Adrenal gland (tissue), 19 donors: ENCODE measurements at places on chromosomes 3 and 15. TPM values are rescaled to one million over a fixed set of nuclear protein-coding genes. Genes with fewer than 3 reads are reported as not detected.

- H3K27me3 ChIP-seq, result no peaks in the 10 kb centered on the region
- no peak for DNase-seq
- H3K4me3 ChIP-seq, result no peak overlapping the region
- H3K36me3 ChIP-seq, result no peaks in the 10 kb centered on the region
- H3K27ac ChIP-seq, result no peak overlapping the region
These were observed 10.2 kb upstream of the HHATL start for GRCh38 chr3:42712688-42713372.

DNA sequence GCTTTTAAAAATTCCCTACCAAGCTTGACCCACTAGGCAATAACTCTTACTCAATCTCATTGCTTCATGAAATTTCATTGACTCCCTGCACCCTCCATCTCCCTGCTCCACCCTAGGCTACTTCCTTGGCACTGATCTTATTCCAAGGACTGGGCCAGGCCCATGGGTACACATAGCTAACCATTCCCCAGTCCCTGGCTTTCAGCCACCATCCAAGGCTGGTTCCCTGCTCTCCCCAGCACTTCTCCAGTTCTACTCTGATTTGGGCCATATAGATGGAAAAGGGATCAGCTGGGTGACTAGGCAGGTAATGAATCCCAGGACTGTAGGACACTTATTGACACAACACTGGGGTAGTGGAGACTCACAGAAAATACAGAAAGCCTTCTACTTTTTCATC, 88.1 kb upstream of the NEO1 start:
- no peak overlapping the region for H3K27ac ChIP-seq
- no peaks in the 10 kb centered on the region for H3K27me3 ChIP-seq
- no peaks in the 10 kb centered on the region for H3K4me1 ChIP-seq
- DNase-seq, result no peak
- H3K36me3 ChIP-seq, result no peaks in the 10 kb centered on the region

DNA sequence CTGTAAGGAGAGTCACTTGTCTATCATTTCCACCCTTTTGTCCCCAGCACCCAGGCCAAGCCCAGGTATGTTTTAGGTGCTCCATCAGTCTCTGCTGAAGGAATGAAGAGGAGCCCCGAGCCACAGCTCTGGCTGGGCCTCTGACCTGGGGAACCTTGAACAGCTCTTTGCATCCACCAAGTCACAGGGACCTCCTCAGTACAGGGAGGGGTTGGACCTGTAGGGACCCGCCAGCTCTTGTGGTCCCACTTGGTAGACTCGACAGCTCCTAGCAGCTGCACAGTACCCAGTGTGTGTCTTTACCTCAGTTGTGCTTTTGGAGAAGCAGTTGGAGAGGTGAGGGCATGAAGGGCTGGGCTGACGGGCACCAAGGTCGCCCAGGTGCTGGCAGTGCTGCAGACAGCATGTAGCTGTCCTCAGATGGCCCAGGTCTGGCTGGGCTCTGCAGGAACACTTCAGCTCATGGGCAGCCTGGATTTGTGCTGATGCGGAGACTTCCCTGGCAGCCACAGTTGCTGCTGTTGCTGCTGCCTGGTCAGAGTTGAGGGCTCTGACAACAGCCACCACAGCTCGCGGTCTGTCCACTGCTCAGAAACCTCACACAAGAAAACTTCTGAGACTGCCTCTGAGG, 123.6 kb downstream of the CACNA1D start:
- peaks cover 6% of the 10 kb centered on the region for H3K4me1 ChIP-seq
- no peaks in the 10 kb centered on the region for H3K27me3 ChIP-seq
- DNase-seq, result no peak
- H3K4me3 ChIP-seq, result no peak overlapping the region
- H3K36me3 ChIP-seq, result no peaks in the 10 kb centered on the region

- H3K27me3 ChIP-seq, result no peaks in the 10 kb centered on the region
- no peak for DNase-seq
- H3K36me3 ChIP-seq, result peaks cover 11% of the 10 kb centered on the region
- no peak overlapping the region for H3K4me3 ChIP-seq
These were observed 89.3 kb downstream of the NR2E3 start for GRCh38 chr15:71899674-71900073.

DNA sequence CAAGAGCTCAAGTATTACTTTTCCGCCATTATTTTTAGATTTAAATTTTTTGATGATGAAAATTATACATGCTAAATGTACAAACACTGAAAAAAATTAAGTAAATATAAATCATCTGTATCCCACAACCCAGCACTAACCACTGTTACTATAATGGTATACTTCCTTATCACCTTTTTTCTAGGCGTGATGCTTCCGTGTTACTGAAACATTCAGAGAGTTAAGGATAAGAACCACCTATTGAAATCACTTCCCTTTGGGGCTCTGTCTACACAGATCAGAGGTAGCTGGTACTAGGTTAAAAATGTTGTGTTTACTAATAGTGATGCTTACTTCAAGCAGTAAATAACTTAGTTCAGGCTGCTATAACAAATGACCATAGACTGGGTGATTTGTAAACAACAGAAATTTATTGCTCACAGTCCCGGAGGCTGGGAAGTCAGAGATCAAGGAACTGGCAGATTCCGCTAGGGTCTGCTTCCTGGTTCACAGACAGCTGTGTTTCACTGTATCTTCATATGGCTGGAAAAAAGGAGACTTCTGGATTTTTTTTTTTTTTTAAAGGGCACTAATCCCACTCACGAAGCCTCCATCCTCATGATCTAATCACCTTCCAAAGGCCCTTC, 6.4 kb downstream of the SNX4 start:
- H3K27me3 ChIP-seq, result no peaks in the 10 kb centered on the region
- no peak for DNase-seq
- H3K27ac ChIP-seq, result no peak overlapping the region
- H3K4me3 ChIP-seq, result no peak overlapping the region
- no peaks in the 10 kb centered on the region for H3K36me3 ChIP-seq

DNA sequence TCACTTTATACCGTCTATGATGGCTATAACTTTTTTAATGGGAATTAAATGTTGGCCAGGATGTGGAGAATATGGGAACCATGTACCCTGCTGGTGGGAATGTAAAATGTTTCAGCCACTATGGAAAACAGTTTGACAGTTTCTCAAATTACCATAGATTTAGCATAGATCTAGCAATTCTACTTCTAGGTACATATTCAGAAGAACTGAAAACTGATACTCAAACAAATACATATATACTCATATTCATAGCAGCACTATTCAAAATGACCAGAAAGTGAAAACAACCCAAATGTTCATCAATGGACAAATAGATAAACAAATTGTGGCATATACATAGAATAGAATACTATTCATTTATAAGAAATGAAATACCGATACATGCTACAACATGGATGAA, 539.4 kb downstream of the IGSF11 start:
- no peak overlapping the region for H3K27ac ChIP-seq
- no peak for DNase-seq
- no peaks in the 10 kb centered on the region for H3K36me3 ChIP-seq
- H3K4me3 ChIP-seq, result no peak overlapping the region

GRCh38 chr3:17055374-17056276, 170.9 kb downstream of the PLCL2 start:
- DNase-seq, result no peak
- H3K4me1 ChIP-seq, result no peaks in the 10 kb centered on the region

DNA sequence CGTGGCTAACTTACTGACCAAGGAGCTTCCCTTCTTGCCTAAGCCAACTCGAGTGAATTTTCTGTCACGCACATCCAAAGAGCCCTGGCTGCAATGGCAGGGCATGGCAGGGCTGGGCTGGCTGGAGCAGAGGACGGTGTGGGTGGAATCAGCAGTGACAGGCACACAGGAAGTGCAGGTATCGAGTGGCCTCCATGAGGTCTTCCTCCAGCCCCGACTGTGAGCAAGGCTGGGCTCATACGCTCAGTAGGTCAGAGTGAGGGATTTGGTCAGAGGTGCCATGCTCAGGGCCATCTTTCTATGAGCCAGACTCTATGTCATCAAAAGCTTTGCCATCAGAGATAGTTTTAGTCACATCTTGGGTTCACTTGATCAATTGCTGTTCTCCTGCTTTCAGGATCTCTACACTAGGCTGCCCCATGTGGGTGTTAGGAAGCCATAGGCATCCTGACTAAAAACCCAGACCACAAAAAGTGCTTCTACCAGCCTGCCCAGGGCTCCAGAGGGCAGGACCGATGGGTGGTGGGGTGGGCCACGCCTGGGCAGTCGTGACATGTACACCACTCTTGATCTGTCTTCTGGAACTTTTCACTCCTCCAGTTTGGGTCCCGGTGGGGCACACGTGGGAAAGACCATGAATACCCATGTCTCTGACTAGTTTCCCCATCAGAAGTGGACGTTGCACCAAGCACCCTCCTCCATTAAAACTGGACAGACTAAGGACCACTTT, 22.6 kb upstream of the COMMD4 start:
- no peak overlapping the region for H3K4me3 ChIP-seq
- H3K27me3 ChIP-seq, result no peaks in the 10 kb centered on the region

- H3K27me3 ChIP-seq, result no peaks in the 10 kb centered on the region
- H3K27ac ChIP-seq, result no peak overlapping the region
- peaks cover 9% of the 10 kb centered on the region for H3K4me1 ChIP-seq
- H3K36me3 ChIP-seq, result no peaks in the 10 kb centered on the region
- no peak overlapping the region for H3K4me3 ChIP-seq
These were observed 93.2 kb upstream of the ARHGEF3 start for GRCh38 chr3:56894881-56895431.

DNA sequence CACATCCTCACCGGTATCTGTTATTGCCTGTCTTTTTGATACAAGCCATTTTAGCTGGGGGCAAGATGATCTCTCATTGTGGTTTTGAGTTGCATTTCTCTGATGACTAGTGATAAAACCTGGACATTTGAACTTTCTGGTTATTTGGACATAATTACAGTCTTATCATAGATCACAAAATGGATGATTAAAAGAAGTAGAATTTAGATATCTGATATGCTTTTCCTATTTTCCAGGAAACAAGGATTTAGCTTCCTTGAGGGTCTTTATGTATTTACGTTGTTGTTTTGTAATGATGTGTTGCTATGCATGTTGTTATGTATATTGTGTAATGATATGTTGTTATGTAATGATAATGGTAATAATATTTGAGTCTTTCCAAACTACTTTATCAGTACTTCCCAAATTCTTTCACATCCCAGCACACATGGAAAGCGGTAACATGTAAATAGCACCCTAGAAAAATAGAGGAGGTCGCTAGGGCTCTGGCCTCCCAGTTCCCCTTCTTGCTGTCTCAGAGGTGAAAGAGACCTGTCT, 53.8 kb downstream of the GJD2 start:
- no peak for DNase-seq
- no peak overlapping the region for H3K27ac ChIP-seq
- H3K4me1 ChIP-seq, result no peaks in the 10 kb centered on the region
- no peaks in the 10 kb centered on the region for H3K27me3 ChIP-seq
- H3K36me3 ChIP-seq, result no peaks in the 10 kb centered on the region
- no peak overlapping the region for H3K4me3 ChIP-seq

DNA sequence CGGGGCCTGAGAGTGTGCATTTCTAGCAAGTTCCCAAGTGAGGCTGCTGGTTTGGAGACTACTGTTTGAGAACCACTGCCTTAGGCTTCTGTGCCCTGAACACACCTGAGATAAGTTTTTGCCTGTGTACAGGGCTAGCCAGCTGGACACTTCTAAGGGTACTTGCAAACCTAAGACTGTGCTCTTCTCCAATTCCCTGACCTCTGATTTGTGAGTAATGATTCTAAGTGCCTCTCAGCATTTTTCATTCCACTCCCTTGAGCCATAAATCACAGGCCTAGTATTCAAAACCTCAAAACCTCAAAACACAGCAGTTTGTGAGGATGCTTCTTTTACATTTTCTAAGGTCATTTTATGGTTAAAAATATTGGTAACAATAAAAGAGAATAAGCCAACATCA, 148.4 kb downstream of the CHST2 start:
- no peaks in the 10 kb centered on the region for H3K36me3 ChIP-seq
- DNase-seq, result no peak
- H3K4me3 ChIP-seq, result no peak overlapping the region
- H3K4me1 ChIP-seq, result no peaks in the 10 kb centered on the region
- H3K27ac ChIP-seq, result no peak overlapping the region

GRCh38 chr3:11699083-11699427, 55.3 kb upstream of the VGLL4 start:
- H3K27me3 ChIP-seq, result no peaks in the 10 kb centered on the region
- H3K4me3 ChIP-seq, result no peak overlapping the region
- H3K4me1 ChIP-seq, result no peaks in the 10 kb centered on the region
- no peaks in the 10 kb centered on the region for H3K36me3 ChIP-seq

DNA sequence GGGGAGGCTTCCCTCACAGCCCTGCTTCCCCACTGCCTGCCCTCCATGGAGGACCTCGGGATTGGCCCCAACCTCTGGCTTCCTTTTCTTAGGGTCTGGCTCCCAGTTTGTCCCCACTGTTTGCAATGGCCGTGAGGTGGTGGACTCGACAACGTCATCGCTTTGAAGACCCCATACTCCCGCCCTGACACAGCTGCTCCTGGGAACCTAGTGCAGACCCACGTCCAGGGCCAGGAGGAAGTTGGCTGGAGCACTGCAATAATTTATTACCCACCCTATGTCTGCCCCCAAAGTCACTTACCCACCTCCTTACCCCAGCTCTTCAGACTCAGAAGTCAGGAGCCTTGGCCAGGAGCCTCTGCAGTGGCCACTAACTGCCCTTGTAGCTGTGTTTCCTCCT, 11.1 kb downstream of the GRM2 start:
- H3K27me3 ChIP-seq, result no peaks in the 10 kb centered on the region
- no peak overlapping the region for H3K27ac ChIP-seq
- H3K4me3 ChIP-seq, result no peak overlapping the region
- H3K4me1 ChIP-seq, result no peaks in the 10 kb centered on the region

GRCh38 chr3:72379500-72380187, 468.6 kb downstream of the SHQ1 start:
- H3K36me3 ChIP-seq, result no peaks in the 10 kb centered on the region
- H3K4me1 ChIP-seq, result no peaks in the 10 kb centered on the region

- DNase-seq, result peak; percentile 45
- H3K4me1 ChIP-seq, result no peaks in the 10 kb centered on the region
- no peaks in the 10 kb centered on the region for H3K36me3 ChIP-seq
- no peak overlapping the region for H3K27ac ChIP-seq
These were observed 90.0 kb downstream of the APBA2 start for GRCh38 chr15:28975766-28976179.

- H3K36me3 ChIP-seq, result no peaks in the 10 kb centered on the region
- no peak overlapping the region for H3K4me3 ChIP-seq
- H3K27ac ChIP-seq, result no peak overlapping the region
These were observed 25.9 kb upstream of the ZBTB38 start for GRCh38 chr3:141342386-141342785.

DNA sequence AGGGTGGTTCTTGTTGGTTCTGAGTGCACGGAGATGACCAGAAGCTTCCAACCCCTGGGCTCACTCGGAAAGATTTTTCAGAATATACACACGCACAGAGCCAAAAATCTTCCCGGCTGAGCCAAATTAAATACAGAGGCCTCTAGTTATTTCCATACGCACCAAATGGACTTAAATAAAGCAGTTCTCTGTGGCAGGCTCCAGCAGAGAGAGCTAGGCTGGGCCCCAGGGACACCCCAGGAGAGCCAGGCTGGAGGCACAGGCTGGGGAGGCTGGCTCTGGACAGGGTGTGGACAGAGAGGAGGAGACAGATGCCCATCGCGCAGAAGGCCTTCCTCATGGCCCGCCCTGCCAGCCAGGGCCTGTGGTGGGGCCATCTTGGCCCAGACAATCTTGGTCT, 115.9 kb downstream of the IQSEC1 start:
- peaks cover 84% of the 10 kb centered on the region for H3K4me1 ChIP-seq
- no peaks in the 10 kb centered on the region for H3K36me3 ChIP-seq
- H3K27me3 ChIP-seq, result no peaks in the 10 kb centered on the region
- no peak overlapping the region for H3K4me3 ChIP-seq
- no peak for DNase-seq

BCL2A1 gene
- total RNA-seq, result 0.83 TPM

CCR9 gene
- not detected for total RNA-seq

ROPN1 gene
- total RNA-seq, result not detected

POTEB2 gene
- not detected for total RNA-seq

C3orf49 gene
- total RNA-seq, result not detected
